Stimulated activated CD4-positive, alpha-beta T cell treated with anti-CD3 and anti-CD28 coated beads, Interleukin-1b, Interleukin-23, amount 100 ng/mL, for 1 hour (primary cell): ENCODE measurements at places on chromosomes 11 and 22.

- no peak for DNase-seq
Measured at GRCh38 chr22:39600491-39601179, 30.1 kb downstream of the CACNA1I start.

DNA sequence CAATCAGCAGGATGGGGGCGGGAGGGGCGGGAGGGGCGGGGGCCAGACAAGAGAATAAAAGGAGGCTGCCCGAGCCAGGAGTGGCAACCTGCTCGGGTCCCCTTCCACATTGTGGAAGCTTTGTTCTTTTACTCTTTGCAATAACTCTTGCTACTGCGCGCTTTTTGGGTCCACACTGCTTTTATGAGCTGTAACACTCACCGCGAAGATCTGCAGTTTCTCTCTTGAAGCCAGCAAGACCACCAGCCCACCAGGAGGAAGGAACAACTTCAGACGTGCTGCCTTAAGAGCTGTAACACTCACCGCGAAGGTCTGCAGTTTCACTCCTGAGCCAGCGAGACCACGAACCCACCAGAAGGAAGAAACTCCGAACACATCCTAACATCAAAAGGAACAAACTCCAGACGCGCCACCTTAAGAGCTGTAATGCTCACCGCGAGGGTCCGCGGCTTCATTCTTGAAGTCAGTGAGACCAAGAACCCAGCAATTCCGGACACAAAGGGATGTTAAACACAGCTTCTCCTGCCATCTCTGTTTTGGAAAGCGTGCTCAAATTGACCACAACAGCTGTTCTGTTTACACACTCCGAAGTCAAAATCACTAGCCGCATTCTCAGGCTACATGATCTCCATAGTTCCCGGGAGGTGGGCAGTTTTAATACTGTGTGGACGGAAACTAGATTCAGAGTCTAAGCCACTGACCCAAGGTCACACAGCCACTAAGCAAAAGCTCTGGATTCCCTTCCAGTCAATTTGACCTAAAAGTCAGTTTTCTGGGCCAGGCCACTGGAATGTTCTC, 11.9 kb downstream of the PLAAT2 start:
- DNase-seq = no peak

GRCh38 chr11:59669611-59670009, 773 bp upstream of the PATL1 start:
- no peak for DNase-seq

DNA sequence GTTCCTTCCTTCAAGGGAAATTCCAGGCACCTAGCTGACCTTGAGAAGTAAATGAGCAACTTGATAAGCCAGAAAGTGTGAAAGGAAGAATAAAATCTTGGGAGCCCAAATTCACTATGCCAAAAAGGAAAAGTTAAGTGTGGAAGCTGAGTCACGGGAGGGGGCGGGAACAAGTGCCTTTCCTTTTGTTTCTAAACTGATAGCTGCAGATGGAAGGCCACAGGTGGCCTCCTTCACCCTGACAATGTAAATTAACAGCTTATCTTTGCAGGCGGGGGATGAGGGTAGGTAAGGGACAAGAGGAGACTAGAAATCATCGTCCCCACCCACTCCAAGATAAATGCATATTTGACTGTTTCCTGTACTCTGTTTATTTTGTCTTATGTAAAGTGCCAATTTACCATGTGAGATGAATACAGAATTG, 36.4 kb upstream of the TREH start:
- no peak for DNase-seq

GRCh38 chr11:19562156-19562555, 150.5 kb upstream of the NAV2 start:
- no peak for DNase-seq

GRCh38 chr22:45757068-45757467, 85.4 kb downstream of the ATXN10 start:
- DNase-seq = no peak

DNA sequence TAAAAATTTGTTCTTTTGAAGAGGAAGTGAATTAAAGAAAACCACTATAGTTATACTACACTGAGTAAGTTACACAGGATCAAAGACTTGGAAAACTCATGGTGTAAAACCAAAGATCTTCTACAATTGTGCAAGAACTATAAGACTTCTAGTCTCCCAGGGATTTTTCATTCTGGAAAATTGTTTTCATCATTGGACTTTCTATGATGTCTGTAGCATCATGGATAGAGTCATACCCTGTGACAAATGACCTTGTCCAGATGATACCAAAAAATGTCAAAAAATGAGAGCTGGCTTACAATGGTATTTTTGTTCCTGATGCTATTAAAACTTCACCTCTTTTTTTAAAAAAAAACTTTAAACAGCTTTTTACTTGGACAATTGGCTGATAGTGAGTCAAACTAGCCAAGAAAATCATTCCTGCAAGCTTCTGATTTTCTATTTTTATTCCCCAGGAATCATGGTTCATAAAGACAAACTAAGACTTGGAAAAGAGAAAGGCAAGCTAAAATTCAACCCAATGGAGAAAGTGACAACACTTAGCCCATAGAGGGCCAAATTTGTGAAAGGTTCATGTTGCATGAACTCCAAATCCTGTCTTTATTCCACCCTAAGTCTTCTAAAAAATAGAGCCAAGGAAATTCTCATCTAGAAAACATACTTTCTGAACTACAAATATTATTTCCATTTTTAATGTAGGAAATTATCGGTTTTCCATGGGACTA, 30.7 kb downstream of the ME3 start:
- no peak for DNase-seq

DNA sequence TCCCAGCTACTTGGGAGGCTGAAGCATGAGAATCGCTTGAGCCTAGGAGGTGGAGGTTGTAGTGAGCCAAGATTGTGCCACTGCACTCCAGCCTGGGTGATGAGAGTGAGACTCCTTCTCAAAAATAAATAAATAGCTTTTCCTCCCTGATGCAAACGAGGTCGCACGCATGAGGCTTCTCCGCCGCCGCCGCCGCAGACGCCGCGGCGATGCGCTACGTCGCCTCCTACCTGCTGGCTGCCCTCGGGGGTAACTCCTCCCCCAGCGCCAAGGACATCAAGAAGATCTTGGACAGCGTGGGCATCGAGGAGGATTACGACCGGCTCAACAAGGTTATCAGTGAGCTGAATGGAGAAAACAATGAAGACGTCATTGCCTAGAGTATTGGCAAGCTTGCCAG, 20.0 kb upstream of the RAB39A start:
- DNase-seq = no peak

GRCh38 chr22:42490243-42490832, 29.3 kb downstream of the RRP7A start:
- DNase-seq = no peak

DNA sequence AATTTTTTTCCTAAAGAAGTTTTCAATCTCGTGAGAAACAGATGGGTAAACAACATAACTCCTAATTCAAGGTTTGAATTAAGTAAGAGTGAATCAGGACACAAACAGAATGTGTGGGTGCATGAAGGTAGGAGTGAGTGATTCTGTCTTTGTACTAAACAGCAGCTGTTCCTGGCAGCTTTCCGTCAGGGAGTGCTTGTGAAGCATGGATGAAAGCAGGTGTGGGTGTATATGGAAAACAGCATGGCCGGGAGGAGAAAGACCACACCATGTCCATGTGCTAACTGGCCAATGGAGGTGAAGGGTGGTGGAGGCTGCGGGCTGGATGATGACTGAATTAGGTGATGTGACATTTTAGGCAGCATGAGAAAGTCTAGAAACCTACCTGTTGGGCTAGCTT, 49.6 kb downstream of the BARX2 start:
- DNase-seq = no peak

GRCh38 chr22:36329254-36330078, 58.3 kb downstream of the MYH9 start:
- peak; percentile 53 for DNase-seq
